Suppressor macrophage (primary cell): ENCODE measurements at places on chromosomes 4 and X.

DNA sequence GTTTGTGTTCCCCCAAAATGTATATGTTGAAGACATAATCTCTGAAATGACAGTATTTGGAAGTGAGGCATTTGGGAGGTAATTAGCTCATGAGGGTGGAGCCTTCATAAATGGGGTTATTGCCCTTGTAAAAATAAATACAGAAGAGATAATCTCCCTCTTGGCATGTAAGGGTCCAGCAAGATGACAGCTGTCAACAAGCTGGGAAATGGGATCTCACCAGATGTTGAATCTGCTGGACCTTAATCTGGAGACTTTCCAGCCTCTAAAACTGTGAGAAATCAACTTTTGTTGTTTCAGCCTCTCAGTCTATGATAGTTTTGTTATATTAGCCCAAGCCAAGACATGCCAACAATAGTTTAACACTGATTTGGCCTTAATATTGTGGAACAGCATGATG lies 438.2 kb upstream of the PCDH7 start:
- DNase-seq: no peak

DNA sequence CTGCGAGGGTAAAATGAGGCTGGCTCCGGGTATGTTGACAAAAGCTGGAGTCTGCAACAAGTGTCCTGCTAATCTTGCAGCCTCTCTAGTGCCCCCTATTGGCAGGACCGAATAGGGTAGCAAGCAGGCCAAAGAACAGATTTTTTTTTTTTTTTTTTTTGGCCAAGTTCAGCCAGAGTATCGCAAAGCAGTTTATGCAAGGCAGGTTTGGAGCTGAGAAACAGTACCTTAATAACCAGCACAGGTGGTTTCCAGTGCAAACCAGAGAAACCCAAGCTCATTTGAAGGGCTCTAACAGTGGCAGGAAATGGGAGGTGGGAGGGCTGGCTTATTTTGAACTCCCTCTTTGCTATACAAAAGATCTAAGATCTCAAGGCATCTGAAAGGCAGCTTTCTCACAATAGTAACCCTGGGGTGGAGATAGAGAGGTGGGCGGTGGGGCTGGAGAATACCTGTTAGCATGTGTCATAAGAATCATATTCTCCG lies 38.2 kb upstream of the OCIAD2 start:
- DNase-seq: peak; percentile 63

DNA sequence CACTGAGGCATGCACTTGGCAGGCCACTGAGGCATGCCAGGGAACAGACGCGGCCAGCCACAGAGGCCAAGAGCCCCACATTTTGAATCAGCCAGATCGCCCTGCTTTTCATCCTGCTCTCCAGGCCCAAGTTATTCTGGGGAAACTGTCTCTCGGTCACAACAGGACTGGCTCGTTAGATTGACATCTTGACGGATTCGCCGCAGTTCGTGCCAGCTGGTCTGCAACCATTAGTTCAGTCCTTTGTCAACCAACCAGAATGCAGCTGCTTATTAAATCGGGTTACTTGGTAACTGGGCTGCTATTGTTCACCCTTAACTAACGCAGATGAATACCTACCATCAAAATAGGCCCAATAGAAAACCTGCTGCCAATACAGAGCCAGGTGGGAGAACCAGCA lies 16.7 kb downstream of the CLDN34 start:
- no peak for DNase-seq

GRCh38 chrX:39752815-39753214 lies 344.9 kb downstream of the BCOR start:
- DNase-seq: peak; percentile 36

GRCh38 chrX:68978255-68978654 lies 149.4 kb downstream of the EFNB1 start:
- no peak for DNase-seq

GRCh38 chr4:16027626-16028025 lies 56.2 kb downstream of the PROM1 start:
- no peak for DNase-seq

GRCh38 chrX:1609762-1610161 lies 5.1 kb upstream of the ASMT start:
- DNase-seq: no peak

DNA sequence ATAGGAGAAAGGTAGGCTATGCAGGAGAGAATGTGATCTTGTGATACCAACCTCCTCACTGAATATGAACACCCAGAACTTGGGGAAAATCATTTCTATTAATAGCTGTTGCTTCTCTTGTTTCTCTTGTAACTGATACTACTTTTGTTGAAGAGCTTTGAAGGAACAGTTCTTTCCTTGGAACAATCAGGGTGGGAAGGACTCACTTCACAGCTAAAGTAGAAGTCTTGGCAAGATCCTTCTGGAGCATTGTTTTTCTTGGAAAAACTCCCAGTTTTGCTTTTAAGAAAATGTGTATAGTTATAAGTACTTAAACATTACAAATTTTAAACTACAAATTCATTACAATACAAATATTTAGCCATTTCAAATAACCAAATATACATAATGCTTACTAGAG lies 19.1 kb upstream of the XK start:
- no peak for DNase-seq

GRCh38 chr4:57966987-57967760 lies 857.0 kb upstream of the IGFBP7 start:
- DNase-seq: no peak

- DNase-seq: no peak
Measured at GRCh38 chrX:107629540-107629909, 1.2 kb downstream of the PRPS1 start.

DNA sequence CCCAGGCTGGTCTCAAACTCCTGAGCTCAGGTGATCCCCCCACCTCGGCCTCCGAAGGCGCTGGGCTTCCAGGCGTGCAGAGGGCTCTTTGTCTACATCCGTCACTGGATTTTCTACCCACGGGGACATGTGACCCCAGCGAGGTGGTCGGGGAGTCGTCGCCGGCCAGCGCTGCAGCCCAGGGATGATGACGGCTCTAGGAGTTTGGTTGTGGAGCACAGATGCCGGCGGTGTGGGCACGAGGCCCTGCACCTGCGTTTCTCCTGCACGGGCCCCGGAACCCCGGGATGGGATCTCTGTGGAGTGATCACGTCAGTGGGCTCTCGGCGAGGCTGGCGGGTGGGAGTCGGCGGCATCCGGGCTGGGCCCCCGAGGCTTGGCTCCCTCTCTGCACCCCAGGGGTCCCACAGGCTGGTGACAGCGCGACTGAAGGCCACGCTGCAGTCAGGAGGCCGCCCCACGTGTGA lies 9.1 kb upstream of the GTPBP6 start:
- DNase-seq: no peak

GRCh38 chr4:116064331-116064730 lies 950.9 kb upstream of the NDST4 start:
- DNase-seq: no peak

DNA sequence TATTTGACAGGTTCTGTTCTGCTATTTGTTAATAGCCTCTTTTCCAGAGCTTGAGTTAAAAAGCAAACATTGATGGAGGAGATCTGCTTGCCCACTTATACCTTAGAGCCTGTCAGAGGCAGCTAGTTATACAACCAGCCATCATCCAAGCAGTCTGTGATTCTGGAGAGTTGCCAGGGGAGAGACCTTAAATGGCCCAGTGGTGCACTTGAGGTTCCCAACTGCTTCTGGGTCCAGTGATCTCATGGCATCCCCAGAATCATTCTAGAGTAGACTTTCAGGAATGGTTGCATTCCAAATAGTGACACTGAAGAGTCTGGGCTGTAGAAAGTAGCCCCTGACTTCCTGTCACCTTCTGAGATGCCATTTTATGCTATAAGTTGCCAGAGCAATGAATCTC lies 160.7 kb downstream of the FHIP1A start:
- no peak for DNase-seq

GRCh38 chrX:43998374-43998773 lies 25.2 kb upstream of the NDP start:
- no peak for DNase-seq

DNA sequence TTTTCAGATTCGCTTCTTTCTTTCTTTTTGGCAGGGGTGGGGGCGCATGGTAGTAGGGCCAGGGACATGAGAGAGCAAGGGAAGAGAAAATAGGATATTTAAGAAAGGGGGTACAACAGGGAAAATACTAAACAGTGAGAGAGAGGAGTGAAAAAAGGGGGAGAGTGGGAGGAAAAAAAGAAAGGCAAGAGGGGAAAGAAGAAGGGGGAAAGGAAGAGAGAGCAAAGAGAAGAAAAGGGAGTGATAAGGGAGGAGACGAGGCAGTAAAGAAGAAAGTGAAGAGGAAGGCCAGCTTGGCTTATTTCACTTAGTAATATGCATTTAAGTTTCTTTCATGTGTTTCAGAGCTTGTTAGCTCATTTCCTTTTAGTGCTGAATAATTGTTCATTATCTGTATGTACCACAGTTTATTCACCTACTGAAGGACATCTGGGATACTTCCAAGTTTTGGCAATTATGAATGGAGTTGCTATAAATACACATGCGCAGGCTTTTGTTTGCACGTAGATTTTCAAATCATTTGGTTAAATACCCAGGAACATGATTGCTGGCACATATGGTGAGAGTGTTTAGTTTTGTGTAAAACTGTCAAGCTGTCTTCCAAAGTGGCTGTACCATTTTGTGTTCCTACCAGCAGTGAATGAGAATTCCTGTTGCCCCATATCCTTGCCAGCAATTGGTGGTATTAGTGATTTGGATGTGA lies 37.3 kb downstream of the CASP6 start:
- DNase-seq: no peak

DNA sequence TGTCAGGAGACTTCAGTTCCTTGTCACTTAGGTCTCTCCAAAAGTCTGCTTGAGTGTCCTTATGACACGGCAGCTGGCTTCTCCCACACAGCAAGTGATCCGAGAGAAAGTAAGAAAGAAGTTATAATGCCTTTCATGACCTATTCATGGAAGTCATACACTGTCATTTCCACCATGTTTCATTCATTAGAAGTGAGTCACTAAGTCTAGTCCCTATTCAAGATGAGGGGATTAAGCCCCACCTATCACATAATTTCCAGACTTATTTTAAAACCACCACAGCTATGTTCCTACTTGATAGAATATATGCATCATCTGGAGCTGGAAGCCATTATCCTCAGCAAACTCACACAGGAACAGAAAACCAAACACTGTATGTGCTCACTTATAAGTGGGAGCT lies 25.2 kb upstream of the COL25A1 start:
- no peak for DNase-seq

GRCh38 chr4:152992466-152992865 lies 56.3 kb downstream of the FHDC1 start:
- peak; percentile 73 for DNase-seq

DNA sequence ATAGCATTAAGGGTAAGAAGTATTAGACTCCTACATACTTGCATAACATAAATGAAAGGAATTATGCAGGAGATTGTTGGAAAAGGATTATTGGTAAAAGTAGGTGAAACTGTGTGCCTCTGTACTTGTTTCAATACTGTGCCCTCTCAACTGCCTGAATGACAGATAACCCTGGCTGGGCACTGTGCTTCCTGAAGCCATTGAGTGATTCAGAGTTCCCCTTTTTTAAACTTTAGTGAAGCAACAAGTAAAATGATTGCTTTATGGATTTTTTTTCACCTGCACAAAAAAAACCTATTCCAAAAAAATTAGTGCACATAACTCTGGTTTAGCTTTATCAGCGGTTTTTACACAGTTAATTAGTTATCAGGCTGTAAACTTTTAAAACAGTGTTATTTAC lies 204.8 kb downstream of the TRAM1L1 start:
- DNase-seq: peak; percentile 4

DNA sequence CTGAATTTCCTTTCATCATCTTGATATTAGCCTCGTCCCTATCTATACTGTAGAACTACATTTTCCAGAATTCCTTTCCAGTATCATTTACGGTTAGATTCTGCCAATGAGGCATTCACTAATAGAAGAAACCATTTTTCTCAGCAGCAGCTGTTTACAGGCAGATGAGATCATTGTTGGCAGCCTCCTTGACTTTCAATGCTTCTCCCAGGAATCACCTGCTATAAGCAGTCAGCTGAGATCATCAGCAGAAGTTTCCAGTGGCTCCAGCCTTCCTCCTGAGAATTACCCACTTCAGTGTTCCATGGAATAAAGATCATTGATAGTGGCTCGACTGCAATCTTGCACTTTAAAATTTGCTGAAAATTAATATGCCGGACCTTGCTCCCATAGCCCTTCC lies 157.3 kb upstream of the TET2 start:
- DNase-seq: no peak

DNA sequence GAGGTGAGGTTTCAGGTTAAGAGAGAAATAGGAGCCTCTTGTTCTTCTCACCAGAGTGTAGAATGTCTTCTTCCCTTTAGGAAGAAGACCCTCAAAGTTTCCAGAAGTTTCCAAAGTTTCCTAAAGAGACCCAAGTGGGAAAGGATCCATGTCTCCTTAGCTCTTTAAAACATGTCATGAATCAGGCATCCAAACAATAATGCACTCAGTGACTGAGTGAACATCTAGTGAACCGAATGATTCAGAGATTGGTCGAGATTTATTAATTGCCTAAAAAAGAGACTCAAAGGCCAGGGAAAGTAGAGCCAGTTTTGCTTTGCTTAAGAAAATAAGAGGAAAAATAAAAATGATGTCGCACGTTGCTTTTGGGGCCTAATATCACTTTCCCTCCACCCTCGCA lies 29.4 kb downstream of the FGF5 start:
- no peak for DNase-seq

DNA sequence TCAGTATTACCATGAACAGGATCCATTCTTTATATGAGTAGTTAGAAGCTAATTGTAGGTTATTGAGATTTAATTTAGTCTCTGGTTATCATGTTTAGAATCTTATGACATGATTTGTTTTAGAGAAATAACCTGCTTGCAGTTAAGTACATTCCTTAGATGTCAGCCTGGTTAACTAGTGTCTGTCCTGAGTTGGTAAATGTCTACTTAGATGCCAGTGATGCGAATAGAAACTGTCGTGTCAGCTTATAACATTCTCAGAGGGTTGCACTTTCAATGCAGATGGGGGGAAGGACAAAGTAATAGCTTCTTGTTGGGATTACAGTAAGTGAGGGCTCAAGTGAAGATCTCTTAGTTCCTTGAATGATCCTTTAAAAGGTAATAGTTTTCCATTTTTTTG lies 227.8 kb upstream of the SPRY1 start:
- no peak for DNase-seq

- no peak for DNase-seq
Measured at GRCh38 chr4:19329631-19330030, 922.1 kb upstream of the SLIT2 start.

DNA sequence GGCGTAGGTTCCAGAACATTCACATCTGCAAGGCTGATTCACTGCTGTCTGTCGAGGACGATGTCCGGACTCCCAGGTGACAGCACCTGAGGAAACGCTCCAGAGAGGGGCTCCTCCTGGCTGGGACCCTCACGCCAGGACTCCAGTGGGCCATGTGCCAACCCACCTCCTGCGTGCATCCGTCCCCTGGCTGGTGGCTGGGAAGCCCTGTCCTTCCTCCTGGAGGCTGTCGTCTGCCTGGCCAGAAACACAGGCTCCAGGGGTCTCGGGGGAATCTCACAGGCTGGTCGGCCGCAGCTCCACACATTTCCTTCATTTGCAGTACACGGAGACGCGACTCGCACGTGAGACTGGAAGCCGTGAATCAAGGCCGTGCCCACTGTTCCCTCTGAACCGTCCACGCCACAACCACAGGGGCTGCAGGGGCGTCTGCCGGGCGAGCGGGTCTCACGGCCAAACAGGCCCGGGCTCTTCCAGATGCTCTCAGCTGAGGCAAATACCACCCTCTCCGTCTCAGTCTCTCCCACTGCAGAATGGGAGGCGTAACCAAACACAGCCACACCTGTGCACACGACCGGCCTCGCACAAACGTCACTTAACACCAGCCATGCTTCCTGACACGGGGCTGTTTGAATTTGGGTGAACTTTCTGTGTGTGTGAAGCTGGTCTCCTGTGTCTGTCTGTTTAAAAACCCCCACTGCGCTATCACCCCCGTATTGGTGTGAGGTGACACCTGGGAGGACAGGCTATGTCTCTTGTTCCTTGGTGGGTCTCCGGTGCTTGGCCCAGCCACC lies 38.7 kb upstream of the MXD4 start:
- no peak for DNase-seq

- no peak for DNase-seq
Measured at GRCh38 chr4:823761-824460, 2.0 kb downstream of the CPLX1 start.
